Naive thymus-derived CD4-positive, alpha-beta T cell (primary cell): ENCODE measurements at places on chromosomes 7 and 10.

DNA sequence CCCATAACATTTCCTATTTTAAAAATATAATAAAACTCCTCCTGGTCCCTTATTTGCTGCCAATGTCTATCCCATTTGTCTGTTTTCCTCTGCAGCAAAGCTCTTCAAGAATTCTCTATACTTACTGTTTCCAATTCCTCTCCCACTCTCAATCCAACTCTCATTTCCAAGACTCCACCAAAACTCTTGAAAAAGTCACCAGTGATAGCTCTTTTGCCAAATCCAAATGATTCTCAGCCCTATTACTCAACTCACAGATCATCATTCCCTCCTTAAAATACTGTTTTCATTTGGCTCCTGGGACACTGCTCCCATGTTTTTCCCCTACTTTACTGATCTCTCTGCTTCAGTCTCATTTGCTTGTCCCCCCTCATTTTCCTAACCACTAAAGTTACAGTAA, 139.4 kb downstream of the HIBADH start:
- DNase-seq: no peak

GRCh38 chr7:29434380-29434768, 129.3 kb upstream of the PRR15 start:
- no peak for DNase-seq

GRCh38 chr10:77571490-77571889, 66.1 kb downstream of the KCNMA1 start:
- DNase-seq: no peak

- no peak for DNase-seq
Observed at GRCh38 chr7:79785556-79785955, 332.1 kb upstream of the MAGI2 start.

DNA sequence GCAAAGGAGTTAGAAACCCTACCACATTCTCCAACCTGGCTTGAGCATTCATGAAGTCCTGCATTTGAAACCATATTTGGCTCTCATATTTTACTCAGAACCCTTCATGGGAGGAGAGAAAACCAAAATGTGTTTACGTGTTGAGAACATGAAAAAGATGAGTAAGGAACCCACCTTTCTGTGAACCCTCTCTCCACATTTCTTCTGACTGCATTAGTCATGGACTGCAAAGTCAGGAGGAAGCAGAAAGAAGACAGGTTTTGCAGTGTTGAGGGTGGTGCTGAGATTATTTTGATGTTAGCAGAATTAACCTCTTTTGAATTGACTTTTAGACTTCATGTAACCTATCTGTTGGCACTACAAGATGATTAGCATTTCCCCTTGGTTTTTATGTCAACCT, 4.9 kb downstream of the IFIT1B start:
- DNase-seq: no peak

DNA sequence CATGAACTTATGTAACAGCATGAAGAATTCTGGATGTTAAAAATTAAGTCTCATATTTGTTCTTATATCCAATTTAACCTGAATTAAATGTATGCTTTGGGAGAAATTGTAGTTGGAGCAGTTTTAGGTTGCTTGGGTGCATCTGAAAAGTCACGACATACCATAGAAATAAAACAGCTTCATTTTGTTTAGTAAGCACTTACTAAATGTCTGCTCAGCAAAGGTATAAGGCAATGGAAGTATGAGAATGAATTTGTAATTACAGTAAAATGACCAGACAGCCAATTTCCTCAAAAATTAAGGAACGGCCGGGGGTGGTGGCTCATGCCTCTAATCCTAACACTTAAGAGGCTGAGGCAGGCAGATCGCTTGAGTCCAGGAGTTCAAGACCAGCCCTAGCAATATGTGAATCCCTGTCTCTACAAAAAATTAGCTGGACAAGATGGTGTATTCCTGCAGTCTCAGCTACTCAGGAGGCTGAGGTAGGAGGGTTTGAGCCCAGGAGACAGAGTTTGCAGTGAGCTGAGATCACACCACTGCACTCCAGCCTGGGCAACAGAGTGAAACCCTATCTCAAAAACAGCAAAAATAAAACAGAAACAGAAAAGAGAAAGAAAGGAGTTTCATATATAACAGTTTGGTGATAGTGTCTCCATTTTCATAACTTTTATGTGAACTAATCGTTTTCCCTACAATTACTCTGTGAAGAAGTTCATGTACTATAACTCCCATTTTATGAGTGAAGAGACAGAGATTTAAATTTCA, 47.2 kb upstream of the KLF6 start:
- DNase-seq: no peak

DNA sequence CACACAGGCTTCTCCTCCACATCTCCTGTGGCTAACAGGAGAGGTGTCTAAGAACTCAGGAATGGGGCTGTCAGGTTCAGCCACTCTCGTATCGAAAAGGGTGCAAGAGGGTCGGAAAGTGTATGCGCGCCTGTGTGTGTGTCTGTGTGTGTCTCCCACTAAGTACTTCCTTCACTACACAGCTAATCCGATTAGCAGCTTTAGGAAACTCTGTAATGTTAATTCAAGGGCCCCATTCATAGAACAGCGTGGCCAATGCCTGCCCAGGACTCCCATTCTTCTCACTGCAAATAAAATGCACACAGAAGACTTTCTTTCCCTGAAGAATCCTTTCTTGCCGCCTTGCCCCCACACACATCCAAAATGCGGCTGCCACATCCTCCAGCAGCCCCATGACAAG, 39.9 kb downstream of the TLL2 start:
- no peak for DNase-seq
